ENCODE measurements at places on chromosomes 5 and 9. TPM values are rescaled to one million over a fixed set of nuclear protein-coding genes. Genes with fewer than 3 reads are reported as not detected.

DNA sequence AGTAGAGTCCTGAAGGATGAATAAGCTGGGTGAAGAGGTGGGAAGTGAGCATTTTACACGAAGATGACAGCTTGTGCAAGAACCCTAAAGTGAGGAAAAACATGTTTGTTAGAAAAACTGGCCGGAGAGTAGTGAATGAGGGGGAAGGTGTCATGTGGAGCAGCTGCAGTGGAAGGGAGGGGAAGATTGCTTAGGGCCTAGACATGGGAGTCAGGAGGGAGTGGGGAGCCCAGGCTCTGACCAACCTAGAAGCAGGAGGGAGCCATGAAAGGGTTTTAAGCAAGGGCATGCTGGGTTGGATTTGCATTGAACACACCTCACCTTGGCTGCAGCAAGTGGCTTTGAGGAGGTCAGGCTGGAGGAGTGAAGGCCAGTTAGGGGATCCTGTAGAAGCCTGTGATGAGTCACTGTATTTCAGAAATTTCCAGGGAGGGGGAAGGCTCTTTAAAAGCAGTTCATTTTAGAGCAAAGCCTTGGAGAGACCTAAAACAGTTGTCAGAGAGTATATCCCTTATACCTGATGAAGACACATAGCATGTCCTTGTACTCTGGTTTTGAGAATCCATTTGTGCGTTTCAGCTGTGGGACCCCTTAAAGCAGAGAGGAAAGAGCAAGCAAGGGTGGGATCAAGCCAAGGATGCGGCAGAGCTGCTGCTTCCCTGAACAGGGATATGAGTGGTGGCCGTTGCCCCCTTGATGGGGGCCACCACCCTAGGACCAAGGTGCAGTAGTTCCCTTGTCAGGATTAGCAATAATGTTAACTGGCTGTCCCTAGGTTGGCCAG is 45.4 kb downstream of the ANGPTL2 start:
- DNase-seq, result peak; percentile 87

DNA sequence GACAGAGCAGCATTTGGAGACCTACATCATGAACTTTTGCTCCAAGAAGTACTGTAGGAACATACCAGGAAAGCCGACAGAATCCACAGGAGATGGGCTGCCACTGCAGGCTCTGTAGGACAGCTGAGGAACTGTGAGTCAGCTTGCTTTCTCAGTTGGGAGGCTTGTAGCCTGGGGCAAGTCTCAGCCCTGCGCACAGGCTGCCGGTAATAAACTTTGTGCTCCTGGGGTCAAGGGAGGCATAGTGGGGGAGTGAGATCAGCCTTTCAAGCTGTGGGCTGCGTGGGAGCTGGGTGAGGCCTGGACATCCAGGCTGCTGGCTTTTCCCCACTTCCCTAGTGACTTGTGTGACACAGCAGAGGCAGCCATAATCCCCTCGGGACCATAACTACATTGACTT is 718.0 kb upstream of the CDH10 start:
- DNase-seq, result no peak

- DNase-seq, result no peak
These were observed 20.9 kb downstream of the MORN5 start for GRCh38 chr9:122180633-122181032.

- DNase-seq, result no peak
These were observed 495.7 kb upstream of the CYLC2 start for GRCh38 chr9:102499468-102499867.

GRCh38 chr5:61966997-61967396 is 339.0 kb upstream of the KIF2A start:
- DNase-seq, result no peak

GRCh38 chr9:122816163-122816867 is 12.1 kb downstream of the PDCL start:
- no peak for DNase-seq

The CCDC183 gene
- total RNA-seq, result not detected

The IL5 gene
- total RNA-seq, result not detected

The IL3 gene
- total RNA-seq, result not detected
